RKO (cell line): ENCODE measurements at places on chromosomes 3 and 15.

GRCh38 chr3:17850448-17850847, 108.0 kb upstream of the TBC1D5 start:
- no peak for DNase-seq

GRCh38 chr15:87860743-87861142, 395.8 kb downstream of the NTRK3 start:
- no peak for DNase-seq

- DNase-seq = no peak
These were observed 6.3 kb downstream of the CLK3 start for GRCh38 chr15:74621936-74622335.

DNA sequence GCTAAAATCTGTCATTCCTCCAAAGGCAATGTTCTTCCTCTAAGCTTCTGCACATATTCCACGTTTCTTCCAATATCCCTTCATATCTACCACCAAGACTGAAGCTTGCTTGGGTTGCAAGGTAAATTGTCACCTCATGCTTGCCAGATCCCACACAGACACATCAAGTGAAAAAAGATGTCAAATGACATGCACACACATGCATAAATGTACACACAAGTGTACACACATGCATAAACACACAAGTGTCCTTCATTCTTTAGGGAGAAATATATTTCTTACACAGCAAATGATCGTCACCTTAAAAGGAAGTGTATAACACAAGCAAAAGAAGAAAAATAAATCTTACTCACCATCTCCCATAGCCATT, 59.4 kb downstream of the CLASP2 start:
- no peak for DNase-seq

GRCh38 chr3:130688697-130689470, 57.7 kb downstream of the PIK3R4 start:
- DNase-seq = no peak

GRCh38 chr3:135629701-135630408, 335.7 kb upstream of the PPP2R3A start:
- no peak for DNase-seq

DNA sequence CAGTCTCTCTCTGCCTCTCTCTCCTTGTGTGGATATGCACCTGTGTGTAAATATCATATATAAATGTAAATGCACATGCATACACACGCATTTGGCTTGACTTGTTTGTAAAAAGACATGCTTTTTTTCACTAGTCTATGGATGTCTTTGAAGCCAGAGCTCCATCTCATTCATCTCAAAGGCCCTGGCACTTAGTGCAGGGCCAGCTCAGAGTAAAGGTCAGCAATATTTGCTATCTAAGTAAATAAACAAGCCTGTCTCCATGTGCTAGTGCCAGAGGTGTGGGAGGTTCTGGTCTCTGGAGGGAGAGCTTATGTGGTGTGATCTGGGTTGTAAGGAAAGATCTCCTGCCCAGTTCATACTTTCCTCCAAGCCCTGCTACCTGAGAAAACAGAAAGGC, 5.6 kb downstream of the CLSTN2 start:
- no peak for DNase-seq

DNA sequence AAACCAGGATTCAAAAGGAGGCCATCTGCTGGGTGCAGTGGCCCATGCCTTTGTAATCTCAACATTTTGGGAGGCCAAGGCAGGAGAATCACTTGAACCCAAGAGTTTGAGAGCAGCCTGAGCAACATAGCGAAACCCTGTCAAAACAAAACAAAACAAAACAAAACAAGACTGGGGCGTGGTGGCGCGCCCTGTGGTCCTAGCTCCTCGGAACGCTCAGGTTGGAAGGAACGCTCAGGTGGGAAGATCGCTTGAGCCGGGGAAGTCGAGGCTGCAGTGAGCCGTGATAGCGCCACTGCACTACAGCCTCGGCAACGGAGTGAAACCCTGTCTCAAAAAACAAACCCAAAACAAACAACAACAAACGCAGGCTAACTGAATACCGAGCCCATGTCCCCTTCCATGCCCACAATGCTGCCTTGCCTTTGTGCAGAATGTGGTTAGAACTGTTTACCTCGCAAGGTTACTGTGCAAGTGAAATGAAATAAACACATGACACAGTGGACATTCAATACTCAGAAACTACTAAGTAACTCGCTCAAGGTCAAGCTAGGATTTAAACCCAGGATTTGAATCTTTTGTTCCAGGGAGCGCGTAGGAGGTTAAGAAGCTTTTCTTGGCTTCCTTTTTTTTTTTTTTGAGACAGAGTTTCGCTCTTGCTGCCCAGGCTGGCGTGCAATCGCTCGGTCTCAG, 766 bp upstream of the EMC4 start:
- DNase-seq = no peak

DNA sequence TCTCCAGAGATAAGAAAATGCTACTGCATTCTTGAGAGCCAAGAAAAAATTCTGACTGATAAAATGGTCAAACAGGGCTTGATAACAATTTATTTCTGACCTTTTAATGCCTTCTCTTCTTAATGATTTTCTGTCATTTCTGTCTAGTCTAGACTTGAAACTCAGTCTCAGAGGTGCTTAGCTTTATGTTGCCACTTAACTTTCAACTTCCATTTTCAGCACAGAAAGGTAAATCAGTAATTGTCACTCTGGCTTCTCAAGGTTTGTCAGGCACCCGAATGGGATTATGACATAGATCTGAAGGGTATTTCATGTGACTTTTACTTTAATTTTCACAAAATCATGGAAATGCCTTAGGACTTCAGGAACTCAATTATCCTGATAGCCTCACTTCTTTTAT, 155.4 kb upstream of the GBE1 start:
- no peak for DNase-seq

GRCh38 chr3:25246913-25247312, 181.2 kb upstream of the RARB start:
- no peak for DNase-seq

DNA sequence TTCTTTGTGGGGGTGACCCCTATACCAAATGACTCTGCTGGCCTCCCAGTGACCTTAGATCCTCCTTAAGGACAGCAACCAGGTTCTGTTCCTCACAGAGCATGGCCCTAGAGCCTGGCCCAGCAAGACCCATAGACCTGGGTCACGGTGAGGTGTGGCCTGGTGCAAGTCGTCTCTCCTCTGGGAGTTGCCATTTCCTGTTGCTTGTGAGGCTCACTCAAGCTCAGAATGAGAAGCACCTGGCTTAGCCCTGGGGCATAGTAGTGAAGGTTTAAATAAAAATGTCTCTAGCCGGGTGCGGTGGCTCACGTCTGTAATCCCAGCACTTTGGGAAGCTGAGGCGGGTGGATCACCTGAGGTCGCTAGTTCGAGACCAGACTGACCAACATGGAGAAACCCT, 131.3 kb downstream of the SMAD6 start:
- no peak for DNase-seq

GRCh38 chr15:88403351-88403791, 63.8 kb downstream of the MRPL46 start:
- no peak for DNase-seq

DNA sequence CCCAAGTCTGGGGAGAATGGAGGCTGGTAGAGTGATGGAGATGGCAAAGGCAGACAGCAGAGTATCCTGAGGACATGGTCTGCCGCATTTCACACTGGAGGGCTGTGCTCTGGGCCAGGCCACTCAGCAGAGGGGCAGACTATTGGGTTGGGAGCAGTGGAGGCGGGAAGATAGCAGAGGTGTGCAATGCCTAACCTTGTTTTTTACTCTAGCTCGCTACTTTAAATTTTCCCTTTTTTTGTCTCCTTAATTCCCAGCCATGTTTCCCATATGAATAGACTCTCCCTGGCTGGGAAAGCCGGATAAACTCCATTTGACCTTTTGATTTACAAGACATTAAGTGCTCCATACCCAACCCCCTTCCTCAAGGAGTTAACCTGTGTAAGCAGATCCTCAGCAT, 33.5 kb upstream of the ST6GAL1 start:
- DNase-seq = no peak

DNA sequence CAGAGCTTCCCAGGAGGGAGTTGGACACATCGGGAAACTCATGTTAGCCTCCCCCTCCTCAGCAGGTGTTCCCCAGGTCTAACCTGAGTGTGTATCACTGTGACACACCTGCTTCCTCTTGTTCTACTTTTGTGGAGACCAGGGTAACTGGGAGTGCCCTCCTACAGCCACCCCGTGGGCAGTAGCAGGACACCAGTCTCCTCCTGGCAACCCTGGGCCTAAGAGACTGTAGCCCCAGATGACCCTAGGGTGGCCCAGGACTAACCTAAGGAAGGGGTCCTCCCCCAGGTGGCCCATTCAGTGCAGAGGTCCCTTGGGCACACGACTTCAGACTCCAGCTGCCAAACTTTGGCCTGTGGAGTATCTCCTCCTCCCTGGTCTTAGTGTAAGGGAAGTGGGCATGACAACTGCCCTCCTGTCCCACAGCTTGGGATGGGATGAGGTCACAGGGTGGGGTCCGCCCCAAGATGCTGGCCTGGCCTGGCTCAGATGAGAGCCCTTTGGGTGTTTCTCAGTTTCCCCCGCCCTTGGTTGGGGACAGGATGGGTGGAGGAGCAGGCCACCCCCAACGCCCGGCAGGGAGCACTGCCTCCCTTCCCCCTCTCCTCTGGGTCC, 4.8 kb downstream of the CSK start:
- DNase-seq = no peak

DNA sequence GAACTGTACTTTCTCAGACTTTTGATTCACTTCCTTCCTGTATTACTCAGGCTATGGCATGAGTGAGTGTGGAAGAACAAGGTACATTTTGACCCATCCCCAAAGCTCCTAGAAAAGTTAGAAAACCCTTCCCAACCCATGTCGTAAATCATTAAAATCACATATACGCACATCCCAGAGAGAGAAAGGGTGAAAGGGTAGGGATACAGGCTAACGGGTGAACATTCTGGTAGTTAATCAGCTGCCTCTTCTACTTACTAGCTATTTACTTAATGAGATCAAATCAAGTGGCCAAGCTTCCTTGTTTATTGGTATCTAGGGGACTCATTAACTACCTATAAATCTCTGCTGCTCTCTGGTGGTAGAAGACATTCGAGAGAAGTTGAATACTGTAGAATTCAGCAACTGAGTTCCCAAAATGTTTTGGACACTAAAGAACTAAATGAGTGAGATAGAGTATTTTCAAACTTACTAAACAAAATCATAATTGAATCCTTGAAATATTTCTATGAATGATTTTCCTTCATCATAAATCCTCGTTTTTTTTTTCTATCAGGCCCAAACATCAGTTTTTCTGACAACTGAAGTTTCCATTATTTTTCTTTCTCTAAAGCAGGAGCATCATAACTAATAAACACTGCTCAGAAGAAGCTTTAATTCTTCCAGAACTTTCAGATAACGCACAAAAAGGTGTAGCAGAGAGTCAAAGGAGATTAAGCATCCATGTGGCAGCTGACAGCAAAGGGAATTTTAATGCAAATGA, 124.2 kb downstream of the IMPG2 start:
- DNase-seq = peak; percentile 73

DNA sequence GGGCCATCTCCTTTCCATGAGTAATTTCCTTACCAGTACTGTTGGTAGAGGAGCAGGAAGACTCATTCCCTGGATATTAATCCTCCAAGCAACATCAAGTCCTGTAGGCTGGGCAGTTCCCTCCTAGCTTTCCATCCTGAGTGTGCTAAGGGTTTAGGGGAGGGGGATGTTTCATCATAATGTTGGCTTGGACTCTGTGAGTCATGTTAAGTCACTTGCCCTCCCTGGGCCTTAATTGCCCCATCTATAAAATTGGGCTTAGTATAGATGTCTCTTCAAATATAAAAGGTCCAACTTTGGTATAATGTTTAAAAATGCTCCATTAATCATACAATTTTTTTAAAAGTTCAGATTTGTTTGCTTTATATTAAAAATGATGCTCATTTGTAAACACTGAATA, 52.7 kb downstream of the TLE3 start:
- DNase-seq = peak; percentile 9

DNA sequence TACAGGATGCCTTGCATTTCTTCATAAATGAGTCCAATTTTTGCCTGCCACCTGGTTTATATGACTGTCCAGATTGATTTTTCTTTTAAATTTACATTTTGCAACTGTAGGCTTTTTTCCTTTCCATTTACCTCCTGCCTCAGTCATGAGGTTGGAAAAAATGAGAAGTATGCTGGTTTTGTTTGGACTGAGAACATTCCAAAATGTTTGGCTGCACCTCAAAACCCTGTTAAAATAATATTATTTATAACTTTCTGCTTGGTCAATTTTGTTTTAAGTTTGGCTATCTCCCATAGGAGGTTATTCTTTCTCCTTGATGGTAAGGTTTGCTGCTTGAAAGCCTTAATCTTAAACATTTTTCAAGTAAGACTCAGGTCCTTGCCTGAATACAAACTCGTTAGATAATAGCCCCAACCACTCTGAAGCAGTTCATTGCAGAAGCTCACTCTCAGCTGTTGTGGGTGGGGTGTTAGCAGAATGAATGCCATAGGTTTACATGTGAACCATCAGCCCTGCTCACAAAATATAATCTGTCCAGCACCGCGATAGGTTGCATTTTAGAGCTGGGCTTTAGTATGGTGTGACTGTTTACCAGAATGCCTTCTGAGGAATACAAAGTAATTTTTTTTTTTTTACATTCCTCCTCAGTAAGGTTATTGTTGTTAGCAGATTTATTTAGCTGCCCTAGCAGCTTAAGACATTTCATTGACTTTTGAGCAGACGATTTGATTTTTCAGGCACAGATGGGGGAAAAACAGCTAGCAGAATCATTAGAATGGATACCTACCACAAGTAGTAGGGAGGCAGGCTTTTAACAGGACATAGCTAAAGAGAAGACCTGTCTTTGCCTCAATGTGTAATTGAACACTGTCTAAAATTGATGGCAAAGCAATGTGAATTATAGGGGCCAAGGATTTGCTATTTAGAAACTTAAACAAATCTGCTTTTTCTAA, 630.8 kb upstream of the KCNMB2 start:
- DNase-seq = no peak

GRCh38 chr3:56693750-56694149, 10.7 kb upstream of the TASOR start:
- no peak for DNase-seq

DNA sequence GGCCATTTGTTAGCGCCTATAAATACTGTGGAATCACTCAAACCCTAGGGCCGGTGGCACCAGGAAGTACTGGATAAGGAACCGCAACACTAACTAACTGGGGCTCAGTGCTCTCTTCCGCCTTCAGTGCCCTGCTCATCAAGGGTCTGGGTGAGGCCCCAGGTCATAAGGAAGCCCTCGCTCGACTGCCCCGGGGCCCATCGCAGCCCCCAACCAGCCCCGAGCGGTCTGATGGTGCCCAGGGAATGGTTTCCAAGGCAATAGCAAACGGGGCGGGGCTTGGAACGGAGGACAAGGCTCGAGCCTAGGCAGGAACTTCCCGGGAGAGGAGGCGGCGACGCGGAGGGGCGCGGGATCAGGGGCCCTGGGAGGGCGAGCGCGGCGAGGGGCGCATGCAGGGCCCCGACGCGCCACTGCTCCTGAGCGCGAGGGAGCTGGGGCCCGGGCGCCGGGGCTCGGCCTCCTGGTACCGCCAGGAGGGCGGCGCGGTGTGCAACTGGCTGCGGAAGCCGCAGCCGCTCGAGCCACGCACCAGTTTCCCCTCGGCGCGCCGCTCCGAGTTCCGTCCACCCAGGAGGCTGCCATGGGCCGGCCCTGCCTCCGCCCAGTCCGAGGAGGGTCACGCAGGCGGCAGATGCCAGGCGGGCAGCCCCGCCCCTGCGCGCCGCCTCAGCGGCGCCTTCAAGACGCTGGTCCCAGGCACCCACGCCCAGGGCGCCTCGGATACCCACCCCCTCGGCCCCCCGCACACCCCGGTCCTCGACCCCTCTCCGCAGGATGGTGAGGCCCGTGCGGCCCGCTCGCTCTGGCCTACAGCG, at the start of gene TTLL3:
Gene TTLL3, plus strand, starts transcription at position 648 of the 818 bp plus-strand sequence. CDS start 400 bp downstream, outside the sequence.
- DNase-seq = peak; percentile 49

- no peak for DNase-seq
These were observed 52.3 kb downstream of the CCDC54 start for GRCh38 chr3:107429320-107430181.
